ENCODE measurements at places on chromosomes 12 and 14. TPM values are rescaled to one million over a fixed set of nuclear protein-coding genes. Genes with fewer than 3 reads are reported as not detected.

KCNC2 gene
- not detected for total RNA-seq

POTEG gene
- total RNA-seq, result not detected

- DNase-seq, result no peak
- no peaks in the 10 kb centered on the region for H3K36me3 ChIP-seq
- no peak overlapping the region for H3K27ac ChIP-seq
Measured at GRCh38 chr12:43052441-43052840, 462.9 kb upstream of the PRICKLE1 start.

DNA sequence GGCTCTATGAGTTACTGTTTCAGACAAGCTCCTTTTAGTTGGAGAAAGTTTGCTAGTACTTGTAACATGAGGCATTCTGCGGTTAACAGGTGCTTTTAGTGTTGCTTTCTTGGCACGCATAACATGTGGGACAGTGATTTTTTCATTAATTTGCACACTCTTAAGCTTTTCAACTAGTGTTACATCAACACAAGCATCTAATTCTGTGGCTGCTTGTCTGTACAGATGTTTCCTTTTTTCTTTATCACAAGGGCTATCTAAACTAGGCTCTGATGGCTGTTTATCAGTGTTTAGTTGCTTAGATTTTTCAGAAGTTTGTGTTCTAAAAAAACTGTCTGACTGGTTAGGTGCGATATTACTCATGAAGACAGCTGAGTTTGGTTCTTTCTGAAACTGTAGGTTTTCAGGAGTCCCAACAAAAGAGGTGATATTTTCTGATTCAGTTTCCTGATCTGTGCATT lies 120.1 kb downstream of the RALGAPA1 start:
- no peak for DNase-seq
- H3K4me3 ChIP-seq, result no peak overlapping the region
- no peaks in the 10 kb centered on the region for H3K36me3 ChIP-seq

DNA sequence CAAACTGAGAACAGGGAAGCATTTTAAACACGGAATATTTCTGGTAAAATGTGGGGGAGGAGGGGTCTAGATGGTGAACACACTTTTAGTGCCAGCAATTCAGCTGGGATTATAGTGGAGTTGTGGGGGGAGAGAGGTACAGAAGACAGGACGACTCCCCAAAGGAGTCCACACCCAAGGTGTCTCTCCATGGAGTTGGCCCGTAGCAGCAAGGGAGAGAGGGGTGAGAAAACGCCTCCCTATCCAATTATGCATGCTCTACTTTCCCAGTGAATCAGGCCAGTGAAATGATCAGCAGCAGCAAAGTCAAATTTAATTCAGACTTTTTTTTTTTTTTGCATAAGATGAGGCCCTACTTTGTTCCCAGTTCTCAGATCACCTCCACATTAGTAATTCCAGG lies 38.6 kb downstream of the BTG1 start:
- no peaks in the 10 kb centered on the region for H3K27me3 ChIP-seq
- no peak for DNase-seq
- H3K4me1 ChIP-seq, result no peaks in the 10 kb centered on the region
- H3K27ac ChIP-seq, result no peak overlapping the region
- no peaks in the 10 kb centered on the region for H3K36me3 ChIP-seq

GRCh38 chr12:54259194-54260011 lies 20.5 kb downstream of the CBX5 start:
- DNase-seq, result peak; percentile 75
- H3K27ac ChIP-seq, result no peak overlapping the region
- no peaks in the 10 kb centered on the region for H3K27me3 ChIP-seq
- H3K4me3 ChIP-seq, result peak overlapping the region; percentile 18
- H3K4me1 ChIP-seq, result no peaks in the 10 kb centered on the region
- H3K36me3 ChIP-seq, result peaks cover 13% of the 10 kb centered on the region

DNA sequence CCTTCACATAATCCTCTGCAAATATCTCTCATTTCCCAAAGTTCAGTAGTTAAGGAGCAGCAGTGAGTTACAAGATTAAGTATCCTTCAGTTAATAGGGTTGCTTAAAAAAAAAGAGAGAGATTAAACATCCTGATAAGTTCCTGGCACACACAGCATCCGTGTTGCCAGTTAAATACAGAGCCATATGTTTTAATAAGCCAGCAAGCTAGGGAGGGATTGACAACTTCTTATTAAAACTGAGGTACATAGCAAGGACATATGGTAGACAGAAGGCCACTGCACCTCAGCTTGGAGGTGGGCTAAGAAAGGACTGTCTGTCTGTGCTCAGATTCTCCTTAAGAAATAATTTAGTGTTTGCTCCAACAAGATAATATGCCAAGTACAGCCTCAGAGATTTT lies 9.6 kb upstream of the TMEM30B start:
- DNase-seq, result no peak
- H3K4me3 ChIP-seq, result no peak overlapping the region
- H3K36me3 ChIP-seq, result no peaks in the 10 kb centered on the region
- no peaks in the 10 kb centered on the region for H3K27me3 ChIP-seq
